ENCODE measurements at places on chromosomes 4 and X. TPM values are rescaled to one million over a fixed set of nuclear protein-coding genes. Genes with fewer than 3 reads are reported as not detected.

Gene NKX3-2
- total RNA-seq, result 0.13 TPM

Gene ASB12
- total RNA-seq, result 1.2 TPM

Gene NFKB1
- 6.2 TPM for total RNA-seq

Gene PRSS12
- total RNA-seq, result 7.1 TPM

DNA sequence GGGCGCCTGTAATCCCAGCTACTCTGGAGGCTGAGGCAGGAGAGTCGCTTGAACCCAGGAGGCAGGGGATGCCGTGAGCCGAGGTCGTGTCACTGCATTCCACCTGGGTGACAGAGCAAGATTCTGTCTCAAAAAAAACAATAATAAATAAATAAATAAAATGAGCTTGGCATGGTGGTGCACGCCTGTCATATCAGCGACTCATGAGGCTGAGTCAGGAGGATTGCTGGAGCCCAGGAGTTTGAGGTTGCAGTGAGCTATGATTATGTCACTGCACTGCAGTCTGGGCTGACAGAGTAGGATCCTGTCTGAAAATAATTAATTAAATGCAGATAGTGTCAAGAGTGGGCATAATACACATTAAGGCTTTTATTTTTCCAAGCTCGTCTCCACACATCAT lies 77.5 kb downstream of the DHRSX start:
- no peaks in the 10 kb centered on the region for H3K4me1 ChIP-seq
- H3K36me3 ChIP-seq, result peaks cover 18% of the 10 kb centered on the region
- no peaks in the 10 kb centered on the region for H3K27me3 ChIP-seq
- H3K27ac ChIP-seq, result no peak overlapping the region
- no peak for DNase-seq

GRCh38 chr4:117400039-117400835 lies 314.9 kb upstream of the TRAM1L1 start:
- no peaks in the 10 kb centered on the region for H3K4me1 ChIP-seq
- DNase-seq, result no peak
- H3K36me3 ChIP-seq, result no peaks in the 10 kb centered on the region
- no peak overlapping the region for H3K4me3 ChIP-seq
- H3K27me3 ChIP-seq, result no peaks in the 10 kb centered on the region

GRCh38 chr4:60812811-60813210 lies 387.3 kb upstream of the ADGRL3 start:
- no peak for DNase-seq
- H3K36me3 ChIP-seq, result no peaks in the 10 kb centered on the region
- H3K27ac ChIP-seq, result no peak overlapping the region
- H3K4me1 ChIP-seq, result no peaks in the 10 kb centered on the region
- H3K4me3 ChIP-seq, result no peak overlapping the region

DNA sequence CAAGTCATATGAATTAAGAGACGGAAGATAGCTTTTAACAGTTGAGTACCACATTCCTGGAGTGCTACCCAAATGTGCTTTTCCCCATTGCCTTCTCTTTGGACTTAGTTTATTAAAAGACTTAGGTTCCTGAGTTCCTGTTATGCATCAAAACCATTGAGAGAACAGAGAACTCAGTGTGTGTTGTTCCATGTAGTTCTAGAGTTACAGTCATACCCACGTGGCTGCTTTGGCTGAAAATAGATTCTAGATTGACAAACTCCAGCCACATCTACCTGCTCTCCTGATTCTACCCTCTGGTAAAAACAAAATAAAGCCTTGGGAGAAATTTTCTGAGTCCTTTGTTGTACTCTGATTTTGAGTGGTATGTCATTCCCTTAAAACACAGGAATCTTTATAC lies 385.4 kb downstream of the IL15 start:
- no peaks in the 10 kb centered on the region for H3K27me3 ChIP-seq
- no peaks in the 10 kb centered on the region for H3K4me1 ChIP-seq
- H3K27ac ChIP-seq, result no peak overlapping the region
- no peak for DNase-seq
- H3K4me3 ChIP-seq, result no peak overlapping the region

- no peaks in the 10 kb centered on the region for H3K4me1 ChIP-seq
- DNase-seq, result no peak
- no peaks in the 10 kb centered on the region for H3K36me3 ChIP-seq
- H3K27ac ChIP-seq, result no peak overlapping the region
Measured at GRCh38 chr4:95217197-95217596, 331.6 kb downstream of the UNC5C start.

GRCh38 chr4:25792876-25793275 lies 69.9 kb downstream of the SEL1L3 start:
- H3K27ac ChIP-seq, result no peak overlapping the region
- no peak for DNase-seq
- H3K4me3 ChIP-seq, result no peak overlapping the region
- 0 out of 2 replicates have a peak, but pooled peaks cover 1% of the 10 kb centered on the region for H3K4me1 ChIP-seq
- H3K27me3 ChIP-seq, result no peaks in the 10 kb centered on the region
- H3K36me3 ChIP-seq, result peaks cover 7% of the 10 kb centered on the region

DNA sequence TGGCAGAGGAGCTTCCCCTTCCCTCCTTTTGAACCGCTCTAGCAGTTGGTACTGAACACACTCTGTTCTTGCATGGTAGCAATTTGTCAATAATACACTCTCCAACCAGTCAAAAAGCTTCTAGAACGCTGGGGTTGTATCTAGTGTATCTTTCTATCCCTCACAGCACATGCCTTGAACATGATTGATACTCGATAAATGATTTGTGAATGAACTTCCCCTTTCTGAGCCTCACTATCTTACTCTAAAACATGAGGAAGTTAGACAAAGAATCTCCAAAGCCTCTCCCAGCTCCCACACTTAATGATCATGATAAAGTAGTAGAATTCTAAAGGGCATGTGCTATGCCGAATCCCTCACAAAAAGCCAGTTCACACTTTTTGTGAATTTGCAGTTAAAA lies 64.4 kb downstream of the DLG3 start:
- H3K36me3 ChIP-seq, result no peaks in the 10 kb centered on the region
- H3K4me3 ChIP-seq, result no peak overlapping the region
- DNase-seq, result no peak

GRCh38 chrX:136866337-136867095 lies 14.0 kb downstream of the RBMX start:
- no peaks in the 10 kb centered on the region for H3K4me1 ChIP-seq
- H3K4me3 ChIP-seq, result no peak overlapping the region
- no peak overlapping the region for H3K27ac ChIP-seq
- no peak for DNase-seq
- H3K36me3 ChIP-seq, result peaks cover 44% of the 10 kb centered on the region

GRCh38 chr4:7744142-7744804 lies 195.4 kb downstream of the AFAP1 start:
- H3K36me3 ChIP-seq, result no peaks in the 10 kb centered on the region
- H3K27ac ChIP-seq, result no peak overlapping the region
- no peaks in the 10 kb centered on the region for H3K4me1 ChIP-seq
- no peak overlapping the region for H3K4me3 ChIP-seq
- H3K27me3 ChIP-seq, result no peaks in the 10 kb centered on the region

- H3K4me1 ChIP-seq, result no peaks in the 10 kb centered on the region
- DNase-seq, result no peak
- H3K27ac ChIP-seq, result no peak overlapping the region
- no peaks in the 10 kb centered on the region for H3K27me3 ChIP-seq
Measured at GRCh38 chr4:43471950-43472349, 579.4 kb downstream of the GRXCR1 start.

Data from H1 (cell line).